Mammary epithelial cell (primary cell): ENCODE measurements at places on chromosomes 2 and 18. TPM values are rescaled to one million over a fixed set of nuclear protein-coding genes. Genes with fewer than 3 reads are reported as not detected.

The UGT1A5 gene
- 1.3 TPM for total RNA-seq

The AKAIN1 gene
- total RNA-seq = not detected

The HOXD13 gene
- not detected in 2 replicates for total RNA-seq

The ANTXR1 gene
- total RNA-seq = 23.3 TPM

The ABCG8 gene
- total RNA-seq = not detected

The SH3YL1 gene
- 50.3 TPM for total RNA-seq

The DLX2 gene
- under 0.01 TPM for total RNA-seq

The SDC1 gene
- 1,360 and 1,408 TPM in 2 replicates for total RNA-seq

The CIB4 gene
- not detected in 2 replicates for total RNA-seq

The SFTPB gene
- total RNA-seq = not detected

The LONRF2 gene
- under 0.01 TPM for total RNA-seq

The GAREM2 gene
- 0.67 TPM for total RNA-seq

The ALLC gene
- not detected in 2 replicates for total RNA-seq

The PTPRM gene
- total RNA-seq = 65.8 TPM

The OTX1 gene
- 1.7 and 2.9 TPM in 2 replicates for total RNA-seq

The PDE11A gene
- total RNA-seq = 0.19 TPM in 1 of 2 replicates, not detected in the other

The ANKRD30B gene
- total RNA-seq = not detected in 2 replicates

The CFC1 gene
- total RNA-seq = not detected

The LRP1B gene
- 5.0 TPM for total RNA-seq

The CYB5A gene
- 27.8 TPM for total RNA-seq

The MITD1 gene
- 20.5 and 26.2 TPM in 2 replicates for total RNA-seq

The COLEC12 gene
- 0.50 TPM for total RNA-seq
